Mesothelial cell of epicardium (in vitro differentiated cells): ENCODE measurements at places on chromosomes 4 and X. TPM values are rescaled to one million over a fixed set of nuclear protein-coding genes. Genes with fewer than 3 reads are reported as not detected.

The EDNRA gene
- 135 to 140 TPM (median 135 TPM) in 3 replicates for total RNA-seq

The DNAJB14 gene
- total RNA-seq = 53.2 to 57.2 TPM (median 55.9 TPM) in 3 replicates

The BEND2 gene
- total RNA-seq = not detected in 3 replicates

The PDE6B gene
- 9.0 to 12.0 TPM (median 11.6 TPM) in 3 replicates for total RNA-seq

The PHOX2B gene
- total RNA-seq = not detected in 3 replicates

The ZMAT1 gene
- 13.4 to 13.6 TPM (median 13.5 TPM) in 3 replicates for total RNA-seq

The AMTN gene
- not detected in 3 replicates for total RNA-seq

The TNIP3 gene
- total RNA-seq = 0.27 to 0.51 TPM (median 0.27 TPM) in 3 replicates

The SCRG1 gene
- 0.42 to 0.47 TPM (median 0.44 TPM) in 3 replicates for total RNA-seq

DNA sequence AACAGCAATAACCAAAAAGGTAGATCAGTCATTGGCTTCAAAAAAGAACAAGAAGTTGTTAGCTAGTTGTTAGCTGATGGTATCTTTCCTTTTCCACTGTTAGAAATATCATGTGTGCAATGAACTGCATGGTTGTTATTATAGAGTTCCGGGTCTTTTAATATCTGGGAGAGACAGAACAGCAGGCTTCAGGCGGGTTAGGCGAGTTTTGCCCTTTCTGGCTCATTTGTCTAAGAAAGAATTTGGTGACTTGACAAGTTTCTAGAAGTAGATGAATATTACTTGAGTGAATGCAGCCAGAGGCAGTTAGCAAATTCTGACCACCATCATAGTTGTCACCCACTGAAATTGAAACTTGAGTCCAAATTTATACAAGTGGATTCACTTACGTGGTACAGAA lies 88.9 kb upstream of the MID1 start:
- no peak overlapping the region for H3K4me3 ChIP-seq
- no peak for DNase-seq
- H3K4me1 ChIP-seq = peaks cover 21% of the 10 kb centered on the region

DNA sequence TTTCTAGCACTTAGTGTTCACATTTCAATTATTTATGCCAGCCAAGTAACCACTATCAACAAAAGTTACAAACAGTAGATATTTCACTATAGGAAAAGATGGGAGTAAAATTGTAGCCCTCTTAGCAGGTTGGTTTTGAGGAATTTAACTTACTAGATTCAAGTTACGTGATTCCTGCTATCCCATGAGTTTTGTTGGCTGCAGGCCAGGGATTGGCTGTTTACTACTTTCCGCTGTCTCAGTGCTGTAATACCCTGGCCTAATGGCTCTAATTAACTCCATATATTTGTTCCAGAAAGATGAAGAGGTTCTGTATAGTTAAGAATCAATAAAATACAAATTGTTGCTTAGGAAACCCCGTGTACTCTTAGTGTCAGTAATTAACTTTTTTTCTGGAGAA lies 55.5 kb upstream of the MAGED1 start:
- no peak overlapping the region for H3K4me3 ChIP-seq
- peak overlapping the region; percentile 37 for H3K27ac ChIP-seq
- H3K36me3 ChIP-seq = peaks cover 2% of the 10 kb centered on the region
- no peaks in the 10 kb centered on the region for H3K27me3 ChIP-seq

DNA sequence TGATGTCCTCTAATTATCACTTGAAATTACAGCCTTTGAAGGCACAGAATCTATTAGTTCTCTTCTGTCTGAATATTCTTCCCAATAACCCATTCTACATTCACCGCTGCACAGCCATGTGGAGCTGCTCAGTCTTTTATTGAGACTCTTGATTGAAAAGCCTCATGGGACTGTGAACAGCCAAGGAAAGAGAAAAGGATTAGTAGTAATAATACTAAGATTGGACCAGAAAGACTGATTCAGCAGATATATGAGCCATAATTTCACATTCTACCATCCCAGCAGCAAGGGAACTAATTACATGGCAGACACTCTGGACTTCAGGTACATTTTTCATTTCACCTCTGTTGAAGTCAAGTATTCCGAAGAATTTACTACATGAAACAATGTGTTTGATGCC lies 2471.7 kb downstream of the ARAP2 start:
- H3K36me3 ChIP-seq = no peaks in the 10 kb centered on the region
- no peaks in the 10 kb centered on the region for H3K27me3 ChIP-seq
- no peak overlapping the region for H3K4me3 ChIP-seq
- no peak for DNase-seq
- no peak overlapping the region for H3K27ac ChIP-seq

GRCh38 chr4:5710961-5711478 lies at the start of gene EVC:
Gene EVC, plus strand, starts transcription at chr4:5711201. Its CDS starts 180 bp downstream, at chr4:5711381.
- peak; percentile 79 for DNase-seq
- peaks cover 33% of the 10 kb centered on the region for H3K4me1 ChIP-seq
- H3K36me3 ChIP-seq = peaks cover 17% of the 10 kb centered on the region
- H3K27ac ChIP-seq = peak within 1 kb of the TSS; percentile 84
- no peaks in the 10 kb centered on the region for H3K27me3 ChIP-seq

DNA sequence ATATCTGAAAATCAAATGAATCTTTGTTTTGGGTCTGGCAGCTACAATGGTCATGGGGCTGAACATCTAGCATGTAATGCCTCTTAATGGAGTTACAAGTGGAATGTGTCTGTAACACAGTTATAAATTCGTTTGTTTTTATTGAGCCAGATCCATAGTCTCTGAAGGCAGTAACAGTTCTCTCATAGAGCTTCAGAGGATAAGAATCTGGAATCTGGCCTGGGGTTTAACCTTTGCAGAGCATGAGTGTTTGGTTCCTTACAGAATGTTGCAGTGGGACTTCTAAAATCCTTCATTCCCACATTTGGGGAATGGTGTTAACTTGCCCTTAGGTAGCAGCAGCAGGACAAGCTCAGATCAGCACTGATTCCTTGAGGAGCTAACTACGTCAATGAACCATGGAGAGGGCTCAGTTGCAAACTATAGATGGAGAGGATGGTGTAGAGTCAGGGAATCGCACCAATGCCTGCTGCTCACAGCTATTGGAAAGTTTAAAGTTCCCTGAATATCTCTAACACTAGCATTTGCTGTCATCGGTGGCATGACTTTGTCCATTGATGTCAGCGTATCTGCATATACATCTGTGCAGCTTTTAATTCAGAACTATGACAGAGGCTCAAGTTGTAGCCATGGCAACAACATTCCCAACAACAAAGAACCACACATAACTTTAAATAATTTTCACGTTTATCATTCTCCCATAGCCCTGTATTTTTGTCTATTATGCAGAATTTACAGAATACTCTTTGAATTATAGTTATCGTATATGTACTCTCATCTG lies 72.2 kb downstream of the RASGEF1B start:
- H3K36me3 ChIP-seq = no peaks in the 10 kb centered on the region
- DNase-seq = no peak
- peaks cover 13% of the 10 kb centered on the region for H3K27me3 ChIP-seq
- no peaks in the 10 kb centered on the region for H3K4me1 ChIP-seq
- no peak overlapping the region for H3K4me3 ChIP-seq

DNA sequence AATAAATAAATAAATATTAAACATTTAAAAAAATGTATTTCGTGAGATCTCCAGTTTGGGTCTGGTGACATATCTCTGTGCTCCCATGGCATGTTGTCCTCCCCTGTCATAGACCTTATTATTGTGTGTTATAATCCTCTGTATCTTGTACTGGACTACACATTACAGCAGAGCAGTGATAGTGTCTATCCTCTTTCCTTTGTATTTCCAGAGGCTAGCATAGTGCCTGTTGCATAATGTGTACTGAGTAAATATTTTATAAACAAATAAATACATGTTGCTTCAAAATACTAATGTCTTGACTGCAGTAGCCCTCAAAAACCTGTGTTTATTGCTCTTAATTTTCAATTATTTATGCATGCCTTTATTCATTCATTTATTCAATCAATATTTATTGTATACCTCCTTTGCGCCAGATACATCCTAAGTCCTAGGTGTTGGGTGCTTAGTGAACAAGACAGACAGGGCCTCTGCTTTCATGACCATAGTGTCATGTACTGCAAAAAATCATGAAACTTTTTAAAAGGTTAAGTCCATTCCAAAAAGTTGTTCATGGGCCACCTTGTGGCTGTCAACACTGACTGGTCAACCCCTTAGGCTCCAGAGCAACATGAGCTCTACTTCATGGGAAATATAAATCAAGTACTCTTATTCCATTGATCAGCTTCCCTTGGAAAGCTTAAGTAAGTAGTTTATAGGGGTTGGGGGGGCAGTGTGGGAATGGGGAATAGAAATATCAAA lies 303.9 kb downstream of the IQCM start:
- no peak for DNase-seq
- H3K4me1 ChIP-seq = no peaks in the 10 kb centered on the region
- H3K27ac ChIP-seq = no peak overlapping the region
- peaks cover 8% of the 10 kb centered on the region for H3K36me3 ChIP-seq

DNA sequence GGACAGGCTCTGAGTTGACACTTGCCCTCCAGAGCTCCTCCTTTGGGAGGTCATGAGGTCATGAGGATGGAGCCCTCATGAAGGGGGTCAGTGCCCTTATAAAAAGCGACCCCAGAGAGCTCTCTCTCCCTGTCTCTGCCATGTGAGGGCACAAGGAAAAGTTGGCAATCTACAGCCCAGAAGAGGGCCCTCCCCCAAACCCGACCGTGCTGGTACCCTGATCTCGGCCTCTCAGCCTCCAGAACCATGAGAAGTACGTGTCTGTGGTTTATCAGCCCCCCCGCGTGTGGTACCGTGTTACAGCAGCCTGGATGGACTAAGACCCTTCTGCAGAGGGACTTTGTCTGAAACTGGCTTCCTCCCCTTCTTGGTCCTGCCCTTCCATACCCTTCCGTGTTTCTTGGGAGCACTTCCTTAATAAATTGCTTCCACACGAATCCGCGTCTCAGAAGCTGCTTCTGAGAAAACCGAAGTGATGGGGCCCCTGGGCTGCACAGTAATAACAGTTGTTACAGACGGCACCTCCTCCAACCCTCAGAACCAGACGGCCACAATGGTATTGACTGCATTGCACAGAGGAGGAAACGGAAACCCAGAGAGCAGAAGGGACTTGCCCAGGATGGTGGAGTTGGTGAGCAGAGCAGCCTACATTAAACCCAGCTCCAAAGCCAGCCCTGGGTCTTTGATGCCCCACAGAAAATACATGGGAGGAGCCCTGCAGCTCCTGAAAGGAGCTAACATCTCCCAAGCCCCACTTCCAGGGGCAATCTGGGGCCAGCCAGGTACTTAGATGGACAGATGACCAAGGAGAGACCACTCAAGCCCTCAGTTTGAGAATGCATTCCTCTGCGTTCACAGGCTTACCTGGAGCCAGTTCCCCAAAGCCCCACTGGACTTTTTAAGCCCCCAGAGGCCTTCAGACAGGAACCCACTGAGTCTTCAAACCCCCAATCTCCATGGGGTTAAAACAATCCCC lies 242.7 kb downstream of the BCOR start:
- no peak for DNase-seq
- H3K36me3 ChIP-seq = no peaks in the 10 kb centered on the region
- H3K27ac ChIP-seq = no peak overlapping the region
- H3K27me3 ChIP-seq = no peaks in the 10 kb centered on the region
- no peak overlapping the region for H3K4me3 ChIP-seq

DNA sequence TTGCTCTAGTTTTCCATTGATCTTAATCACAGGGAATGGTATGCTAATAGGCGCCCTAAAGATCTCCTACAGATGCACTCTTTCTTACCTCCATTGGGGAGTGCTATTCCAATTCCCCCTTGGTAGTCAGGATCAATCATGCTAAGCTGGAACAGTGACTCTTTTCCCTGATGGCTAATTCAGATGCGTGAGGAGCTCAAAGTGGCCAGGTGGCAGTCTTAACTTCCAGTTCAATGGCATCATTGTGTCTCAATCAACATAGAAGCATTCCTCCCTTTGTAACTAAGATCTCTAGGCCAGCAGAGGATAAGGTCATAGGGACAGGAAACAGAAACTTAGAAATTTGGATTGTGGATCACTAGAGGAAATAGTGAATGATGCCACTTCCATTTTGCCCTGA lies 216.8 kb downstream of the GRID2 start:
- H3K27me3 ChIP-seq = no peaks in the 10 kb centered on the region
- H3K27ac ChIP-seq = no peak overlapping the region
- peaks cover 8% of the 10 kb centered on the region for H3K4me1 ChIP-seq

DNA sequence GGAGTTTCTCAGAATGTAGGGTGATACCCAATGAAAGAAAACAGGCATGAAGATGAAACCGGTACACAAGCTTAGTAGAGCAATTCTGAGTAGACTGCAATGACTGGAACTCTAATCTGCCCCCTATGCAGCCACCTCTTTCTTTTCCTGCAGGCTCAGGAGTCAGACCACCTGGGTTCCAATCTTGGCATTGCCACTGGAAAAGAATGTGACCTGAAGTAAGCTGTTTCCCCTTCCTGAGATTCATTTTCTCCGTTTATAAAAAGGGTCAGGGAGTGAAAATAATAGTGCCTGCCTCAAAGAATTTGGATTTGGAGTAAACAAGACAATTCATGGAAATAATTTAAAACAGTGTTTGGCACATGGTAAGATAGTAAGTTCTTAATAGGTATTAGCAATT lies 1464.0 kb downstream of the PCDH7 start:
- H3K4me1 ChIP-seq = no peaks in the 10 kb centered on the region
- H3K27ac ChIP-seq = no peak overlapping the region
- DNase-seq = no peak

DNA sequence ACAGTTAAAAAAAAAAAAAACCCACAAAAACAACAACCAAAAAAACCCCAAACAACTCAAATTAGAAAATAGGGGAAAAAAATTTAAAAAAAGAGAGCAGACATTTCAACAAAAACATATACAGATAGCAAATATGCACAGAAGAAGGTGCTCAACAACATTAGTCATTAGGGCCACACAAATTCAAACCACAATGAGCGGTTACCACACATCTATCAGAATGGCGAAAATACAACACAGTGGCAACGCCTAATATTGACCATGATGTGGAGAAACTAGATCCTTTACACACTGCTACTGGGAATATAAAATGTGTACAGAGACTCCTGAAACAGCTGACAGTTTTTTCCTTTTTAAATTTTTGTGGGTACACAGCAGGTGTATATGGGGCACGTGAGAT lies 19.4 kb downstream of the LYAR start:
- no peaks in the 10 kb centered on the region for H3K27me3 ChIP-seq
- H3K4me3 ChIP-seq = no peak overlapping the region
- DNase-seq = no peak
- H3K36me3 ChIP-seq = peaks cover 24% of the 10 kb centered on the region
- H3K4me1 ChIP-seq = no peaks in the 10 kb centered on the region

GRCh38 chr4:188012426-188012945 lies 16.9 kb downstream of the ZFP42 start:
- no peaks in the 10 kb centered on the region for H3K27me3 ChIP-seq
- no peak overlapping the region for H3K4me3 ChIP-seq
- H3K27ac ChIP-seq = no peak overlapping the region

- no peak overlapping the region for H3K27ac ChIP-seq
- H3K4me3 ChIP-seq = no peak overlapping the region
- DNase-seq = no peak
These were observed 74.2 kb downstream of the RTL9 start for GRCh38 chrX:110432906-110433215.

DNA sequence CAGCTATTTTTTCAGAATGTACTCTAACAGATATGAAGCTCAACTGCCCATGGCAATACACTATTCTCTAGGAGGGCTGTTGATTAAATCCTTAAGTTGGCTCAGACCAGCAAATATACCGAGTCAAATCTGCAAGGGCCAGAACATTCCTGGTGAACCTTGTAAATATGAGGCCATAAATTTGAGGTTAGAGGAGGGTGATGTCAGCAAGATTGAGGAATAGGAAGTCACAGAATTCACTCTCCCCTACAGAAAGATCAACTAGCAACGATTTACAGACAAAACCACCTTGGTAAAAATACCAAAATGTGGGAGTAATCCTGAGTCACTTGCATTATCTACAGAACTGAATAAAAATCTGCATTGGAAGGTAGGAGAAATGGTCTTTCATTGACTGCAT lies 399.3 kb downstream of the GPM6A start:
- H3K27me3 ChIP-seq = no peaks in the 10 kb centered on the region
- peaks cover 6% of the 10 kb centered on the region for H3K36me3 ChIP-seq
- H3K27ac ChIP-seq = no peak overlapping the region

GRCh38 chr4:124152132-124152531 lies 560.4 kb downstream of the ANKRD50 start:
- H3K36me3 ChIP-seq = peaks cover 4% of the 10 kb centered on the region
- H3K27me3 ChIP-seq = no peaks in the 10 kb centered on the region
- H3K4me1 ChIP-seq = peaks cover 3% of the 10 kb centered on the region
- H3K27ac ChIP-seq = no peak overlapping the region
